ENCODE measurements at places on chromosomes 5 and 9.

DNA sequence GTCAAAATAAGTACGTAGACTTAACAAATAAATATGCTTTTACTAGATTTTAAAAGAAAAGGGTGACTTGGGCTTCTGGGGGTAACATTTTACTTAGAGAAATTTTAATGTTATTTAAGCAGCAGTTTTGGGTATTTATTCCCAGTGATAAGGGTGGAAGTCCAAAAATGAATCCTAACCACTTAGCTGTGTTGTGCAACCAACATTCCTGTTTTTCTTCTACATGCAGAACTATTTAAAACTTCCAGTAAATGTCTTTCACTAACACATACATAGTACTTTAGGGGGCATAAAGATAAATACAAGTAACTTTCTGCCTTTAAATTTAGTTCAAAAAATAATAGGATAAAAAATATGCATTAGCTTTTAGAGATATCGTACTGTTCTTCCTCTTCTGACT is 436.7 kb downstream of the CTNND2 start:
- no peak for DNase-seq

GRCh38 chr9:121472446-121472845 is 27.2 kb downstream of the GGTA1 start:
- no peak for DNase-seq

DNA sequence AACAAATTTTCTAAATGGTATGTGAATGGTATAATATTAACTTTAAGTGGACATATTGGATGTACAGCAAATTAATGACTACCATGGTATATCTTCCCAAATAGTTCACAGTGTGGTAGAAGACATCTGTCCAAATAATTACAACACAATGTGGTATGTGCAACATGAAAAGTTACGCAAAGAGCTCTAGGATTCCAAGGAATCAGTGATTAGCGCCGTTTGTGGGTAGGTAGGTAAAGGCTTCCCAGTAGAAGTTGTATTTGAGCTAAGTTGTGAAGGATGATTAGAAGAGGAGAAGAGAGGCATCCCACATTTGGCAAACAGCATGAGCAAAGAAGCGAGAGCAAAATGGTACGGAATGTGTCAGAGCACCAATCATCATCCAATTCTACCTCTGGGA is 14.3 kb upstream of the KLF9 start:
- no peak for DNase-seq

- DNase-seq: no peak
Observed at GRCh38 chr9:108047264-108047663, 557.7 kb upstream of the KLF4 start.

GRCh38 chr5:164364237-164365208 is 859.1 kb downstream of the MAT2B start:
- DNase-seq: no peak

DNA sequence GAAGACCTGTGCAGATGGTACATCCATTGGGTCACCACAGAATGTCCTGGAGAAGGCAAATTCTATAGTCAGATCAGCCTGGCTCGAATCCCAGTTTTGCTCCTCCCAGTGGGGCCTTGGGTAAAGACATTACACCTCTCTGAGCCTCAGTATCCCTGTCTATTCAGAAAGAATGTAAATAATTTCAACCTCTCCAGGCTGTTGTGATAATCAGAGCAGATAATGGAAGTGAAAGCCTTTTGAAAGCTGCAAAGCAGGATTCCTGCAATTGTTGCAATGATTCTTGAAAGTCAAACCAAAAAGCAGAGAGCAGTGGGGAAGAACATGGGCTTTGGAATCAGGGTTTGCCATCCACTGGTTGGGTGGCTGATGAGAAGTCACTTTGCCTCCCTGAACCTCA is 63.2 kb downstream of the LHX2 start:
- DNase-seq: no peak

GRCh38 chr9:14958989-14959388 is 48.8 kb upstream of the FREM1 start:
- no peak for DNase-seq

GRCh38 chr9:90141723-90142122 is 500.9 kb downstream of the DIRAS2 start:
- DNase-seq: no peak

GRCh38 chr9:4425319-4426045 is 64.8 kb upstream of the SLC1A1 start:
- DNase-seq: no peak

DNA sequence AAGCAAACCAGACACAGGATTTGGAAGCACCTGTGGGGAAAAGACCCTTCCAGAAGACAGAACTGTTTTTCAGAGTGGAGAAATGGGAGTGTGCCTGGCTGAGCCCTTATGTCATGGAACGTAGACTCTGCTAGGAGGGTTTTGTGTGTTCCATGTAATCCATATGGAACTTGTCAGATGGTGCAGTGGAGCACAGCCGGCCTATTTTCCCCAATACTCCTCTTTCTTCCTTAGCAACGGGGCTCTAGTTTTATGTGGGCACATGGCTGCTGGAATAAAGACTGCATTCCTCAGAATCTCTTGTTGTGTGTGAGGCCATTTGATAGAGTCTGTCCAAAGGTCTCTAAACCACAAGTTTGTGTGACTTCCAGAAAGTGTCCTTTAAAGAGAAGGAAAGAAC is 284.0 kb downstream of the DRD1 start:
- no peak for DNase-seq

GRCh38 chr9:86575825-86576525 is 221.8 kb upstream of the TUT7 start:
- DNase-seq: no peak

DNA sequence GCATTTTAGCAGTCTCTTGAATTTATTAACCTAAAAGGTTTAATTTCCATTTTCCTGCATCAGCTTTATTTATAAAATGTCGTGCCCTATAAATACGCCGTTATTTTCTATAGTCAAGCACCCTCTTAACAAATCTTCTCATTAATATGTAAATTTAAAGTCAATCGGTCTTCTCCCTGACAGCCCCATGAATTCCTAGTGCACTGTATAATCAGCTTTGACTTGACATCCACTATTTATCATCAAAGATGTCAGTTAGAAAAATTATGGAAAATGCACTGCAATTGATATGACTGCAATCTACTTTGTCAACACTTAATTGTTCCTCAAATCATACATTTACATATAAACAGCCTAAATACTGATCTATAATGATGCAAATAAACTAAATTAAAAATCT is 83.4 kb downstream of the AP3B1 start:
- no peak for DNase-seq

GRCh38 chr5:71810023-71810422 is 90.9 kb downstream of the CARTPT start:
- no peak for DNase-seq

DNA sequence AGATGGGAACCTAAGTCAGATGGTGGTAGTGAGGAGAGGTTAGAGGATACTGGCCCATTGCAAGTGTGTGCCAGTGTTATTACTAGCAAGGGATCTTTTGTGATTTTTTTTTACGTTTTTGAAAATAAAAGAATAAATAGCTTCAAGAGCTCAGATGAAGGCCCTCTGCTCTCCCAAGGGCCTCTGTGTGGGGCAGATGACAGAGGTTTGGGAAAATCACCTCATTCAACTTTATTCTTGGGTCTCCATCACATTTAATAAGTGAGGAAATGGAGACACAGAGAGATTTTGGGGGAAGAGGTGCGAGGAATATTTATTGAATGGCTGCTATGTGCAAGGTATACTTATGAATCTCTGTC is 10.1 kb upstream of the TRAF1 start:
- DNase-seq: no peak

DNA sequence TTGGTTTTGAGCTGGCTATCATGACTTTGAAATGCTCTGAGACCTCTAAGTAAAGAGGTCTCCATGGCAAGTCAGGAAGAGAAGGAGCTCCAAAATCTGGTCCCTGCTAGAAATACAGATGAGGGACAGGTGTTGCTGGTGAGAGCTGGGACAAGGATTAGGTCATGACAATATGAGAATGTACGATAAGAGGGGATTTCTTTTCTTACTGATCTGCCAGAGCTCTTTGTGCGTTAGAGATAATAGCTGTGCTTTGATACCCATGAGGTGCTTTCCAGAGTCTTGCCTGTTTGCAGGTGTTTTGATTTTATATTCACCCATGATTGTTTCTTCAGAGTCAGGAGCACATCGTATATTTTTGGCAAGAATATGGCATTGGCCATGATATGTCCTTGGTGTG is 56.5 kb downstream of the ANKRD33B start:
- no peak for DNase-seq

- DNase-seq: no peak
Observed at GRCh38 chr5:99068944-99069650, 140.3 kb upstream of the CHD1 start.

- DNase-seq: no peak
Observed at GRCh38 chr9:127971357-127972235, 9.2 kb downstream of the EEIG1 start.

DNA sequence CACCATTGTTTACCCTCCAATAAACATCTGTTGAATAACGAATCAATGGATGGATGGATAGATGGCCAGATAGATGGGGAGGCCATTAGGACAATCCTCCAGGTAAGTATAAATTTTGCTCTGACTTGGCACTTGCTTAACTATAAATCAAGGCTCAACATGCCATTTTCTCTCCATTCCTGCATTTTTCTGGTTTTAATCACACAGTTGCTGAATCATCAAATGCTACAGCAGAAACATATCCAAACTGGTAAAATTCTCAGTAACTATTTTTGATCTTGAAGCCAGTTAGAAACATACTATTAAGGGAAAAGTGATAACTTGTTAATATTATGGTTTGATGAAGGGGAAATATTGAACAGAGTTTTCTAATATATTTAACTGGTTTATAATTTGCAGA is 71.5 kb upstream of the MTAP start:
- DNase-seq: no peak

GRCh38 chr9:90921104-90921503 is 119.5 kb downstream of the SYK start:
- no peak for DNase-seq

GRCh38 chr5:139481580-139482049 is 943 bp downstream of the STING1 start:
- no peak for DNase-seq

- no peak for DNase-seq
Observed at GRCh38 chr9:108654566-108654965, 201.2 kb downstream of the ACTL7B start.

- no peak for DNase-seq
Observed at GRCh38 chr9:129237164-129237611, 59.1 kb upstream of the IER5L start.

- DNase-seq: no peak
Observed at GRCh38 chr5:124279146-124279876, 467.1 kb downstream of the ZNF608 start.

- DNase-seq: no peak
Observed at GRCh38 chr9:130715270-130715669, 21.7 kb downstream of the EXOSC2 start.

DNA sequence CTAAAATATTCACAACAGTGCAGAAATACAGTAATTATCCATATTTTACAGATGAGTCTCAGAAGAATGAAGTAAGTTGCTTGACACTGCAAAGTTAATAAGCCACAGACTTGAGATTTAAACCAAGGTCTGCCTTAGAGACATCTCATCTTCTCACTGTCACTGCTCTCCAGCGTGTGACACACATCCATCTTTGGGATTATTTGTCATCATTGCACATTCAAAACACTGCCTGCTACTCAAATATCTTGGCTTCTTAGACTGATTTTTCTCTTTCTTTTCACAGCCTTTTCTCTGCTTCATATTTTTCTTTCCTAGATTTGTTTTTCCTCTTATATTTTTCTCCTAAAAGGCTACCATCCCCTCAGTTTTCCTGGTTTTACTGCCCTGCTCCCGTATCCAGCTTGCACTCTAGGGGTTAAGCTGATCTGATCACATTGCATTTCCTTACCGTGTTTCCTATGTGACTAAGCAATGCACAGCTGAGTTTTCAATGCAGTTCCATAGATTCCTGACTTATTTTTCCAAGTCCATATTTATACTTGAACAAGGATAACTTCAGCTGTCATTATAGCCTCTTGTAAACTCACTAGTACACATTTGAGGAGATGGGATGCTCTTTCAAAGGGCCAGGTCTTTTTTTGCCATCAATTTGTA is 353.0 kb downstream of the PLK2 start:
- DNase-seq: no peak

- no peak for DNase-seq
Observed at GRCh38 chr5:84673785-84674184, 289.1 kb upstream of the EDIL3 start.

DNA sequence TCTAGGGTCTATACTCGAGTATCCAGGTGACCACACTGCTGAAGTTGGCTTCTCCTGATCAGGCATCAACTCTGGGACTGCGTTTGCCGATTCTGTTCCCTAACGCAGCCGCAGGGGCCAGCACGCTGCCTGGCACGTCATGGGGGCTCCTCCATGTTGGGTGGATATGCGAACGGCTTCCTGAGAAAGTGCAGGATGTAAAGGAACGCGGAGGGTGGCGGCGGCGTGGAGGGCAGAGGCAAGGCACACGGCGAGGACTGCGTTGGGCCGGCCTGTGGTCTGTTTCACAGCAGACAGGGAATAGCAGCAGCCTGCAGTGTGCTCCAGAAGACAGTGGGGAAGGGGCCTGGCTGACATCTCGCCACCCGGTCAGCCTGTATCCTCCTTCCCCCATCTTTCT is 3.8 kb downstream of the LCN10 start:
- no peak for DNase-seq

DNA sequence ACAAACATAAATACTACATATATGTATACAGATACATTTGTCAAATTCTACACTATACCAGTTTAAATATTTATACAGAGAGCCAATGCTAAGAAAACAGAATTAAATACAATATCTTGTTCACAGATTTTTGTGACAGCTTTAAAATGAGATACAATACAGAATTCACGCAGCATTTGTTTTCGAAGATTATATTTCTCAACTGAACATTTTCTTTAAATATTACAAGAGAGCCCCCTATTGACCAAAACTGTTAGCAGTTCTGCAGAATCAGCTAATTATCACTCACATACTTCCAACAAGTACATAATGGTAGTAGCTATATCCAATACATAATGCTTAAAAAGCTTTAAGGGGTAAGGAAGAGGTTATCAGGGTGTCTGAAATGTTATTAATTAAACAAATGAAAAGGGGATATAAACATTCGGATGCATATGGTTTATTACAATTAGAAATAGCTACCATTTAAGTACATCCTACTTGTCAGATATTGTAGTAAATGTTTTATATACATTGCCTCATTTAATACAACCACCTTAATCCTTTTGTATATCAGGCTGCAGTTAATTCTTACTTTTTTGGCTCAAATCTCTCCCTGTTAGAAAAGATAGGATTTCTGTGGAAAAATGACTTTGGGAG is 31.7 kb downstream of the ZDHHC21 start:
- DNase-seq: no peak
